ENCODE measurements at places on chromosomes 1 and 21.

DNA sequence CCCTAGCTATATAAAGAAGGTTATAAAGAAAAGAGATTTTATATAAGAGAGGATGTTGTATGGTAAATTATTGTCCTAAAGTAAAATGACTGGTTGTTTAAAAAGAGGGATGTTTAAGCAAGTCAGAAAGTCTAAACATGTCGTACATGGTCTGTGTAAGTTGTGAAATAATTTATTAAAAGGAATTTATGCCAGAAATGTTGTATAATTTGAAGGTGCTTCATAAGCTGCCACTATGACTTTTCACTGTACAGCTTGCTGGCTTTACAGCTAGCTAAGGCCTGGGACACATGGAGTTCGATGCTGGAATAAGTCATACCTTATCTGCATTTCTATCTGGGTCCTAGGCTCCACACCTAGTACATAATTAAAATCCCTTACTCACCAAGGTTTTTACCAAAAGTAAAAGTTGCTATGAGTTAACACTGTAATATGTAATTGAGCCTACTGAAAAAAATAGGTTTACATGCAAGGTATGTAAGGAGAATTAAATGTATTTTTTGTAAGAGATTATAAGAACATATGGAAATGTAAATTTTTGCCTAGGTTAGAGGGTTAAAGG lies 59.0 kb upstream of the EDEM3 start:
- DNase-seq = no peak

- DNase-seq = no peak
Measured at GRCh38 chr1:186620566-186621350, 59.5 kb downstream of the PTGS2 start.

DNA sequence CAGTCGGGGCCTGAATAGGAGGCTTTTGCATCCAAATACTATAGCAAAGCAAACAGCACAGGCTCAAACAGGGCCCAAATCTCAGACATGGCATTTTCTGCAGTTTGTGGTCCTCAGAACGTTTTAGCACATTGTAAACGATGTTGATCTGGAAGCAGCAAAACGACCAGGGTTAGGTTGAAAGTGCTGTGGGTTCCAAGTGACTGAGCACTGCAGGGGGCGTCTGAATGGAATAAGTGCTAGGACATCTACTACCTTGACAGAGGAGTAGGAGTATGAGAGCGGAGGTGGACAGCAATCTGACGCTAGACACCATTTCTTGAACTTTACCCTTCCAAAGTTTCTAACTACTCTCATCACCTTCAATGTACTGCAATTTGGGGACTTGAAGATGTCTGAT lies 214.9 kb downstream of the BARHL2 start:
- no peak for DNase-seq

- no peak for DNase-seq
Measured at GRCh38 chr1:85607921-85608265, 27.3 kb downstream of the CCN1 start.

- DNase-seq = no peak
Measured at GRCh38 chr21:25733859-25734653, 648 bp downstream of the ATP5PF start.

Measured in left ventricle myocardium inferior (tissue), 1 donor.